ENCODE measurements at places on chromosomes 13 and 19.

- peak; percentile 94 for DNase-seq
Measured at GRCh38 chr13:39776439-39776838, 121.0 kb downstream of the COG6 start.

DNA sequence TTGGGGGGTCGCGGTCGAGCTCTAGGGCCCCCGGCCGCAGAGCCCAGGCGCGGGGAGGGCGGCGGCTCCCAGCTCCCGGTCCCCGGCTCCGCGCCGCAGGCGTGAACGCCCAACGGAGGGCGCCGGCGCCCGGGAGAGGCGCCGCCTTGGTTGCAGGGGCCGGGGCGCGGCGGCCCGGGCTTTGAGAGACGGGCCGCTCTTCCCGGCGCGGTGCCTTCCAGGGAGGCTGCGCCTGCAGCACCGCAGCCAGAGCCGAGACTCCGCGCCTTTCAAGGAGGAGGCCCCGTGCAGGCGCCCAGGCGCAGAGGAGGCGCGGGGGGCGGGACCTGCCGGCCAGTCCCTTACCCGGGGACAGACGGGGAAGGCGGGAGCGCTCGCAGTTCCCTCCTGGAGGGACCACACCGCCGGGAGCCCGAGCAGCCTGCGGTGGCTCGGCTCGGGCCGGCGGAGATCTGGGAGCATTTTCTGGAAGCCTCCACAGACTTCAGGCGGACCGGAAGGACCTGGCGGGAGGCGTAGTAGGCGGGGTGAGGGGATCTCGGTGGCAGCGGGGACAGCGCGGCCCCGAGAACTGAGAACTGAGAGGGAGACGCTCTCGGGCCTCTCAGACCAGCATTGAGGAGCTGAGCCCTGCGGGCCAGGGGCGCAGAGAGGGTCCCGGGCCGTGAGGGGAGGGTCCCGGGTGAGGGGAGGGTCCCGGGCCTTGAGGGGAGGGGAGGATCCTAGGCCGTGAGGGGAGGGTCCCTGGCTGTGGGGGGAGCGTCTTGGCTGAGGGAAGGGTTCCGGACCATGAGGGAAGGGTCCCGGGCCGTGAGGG, 25.5 kb upstream of the MCF2L start:
- no peak for DNase-seq

DNA sequence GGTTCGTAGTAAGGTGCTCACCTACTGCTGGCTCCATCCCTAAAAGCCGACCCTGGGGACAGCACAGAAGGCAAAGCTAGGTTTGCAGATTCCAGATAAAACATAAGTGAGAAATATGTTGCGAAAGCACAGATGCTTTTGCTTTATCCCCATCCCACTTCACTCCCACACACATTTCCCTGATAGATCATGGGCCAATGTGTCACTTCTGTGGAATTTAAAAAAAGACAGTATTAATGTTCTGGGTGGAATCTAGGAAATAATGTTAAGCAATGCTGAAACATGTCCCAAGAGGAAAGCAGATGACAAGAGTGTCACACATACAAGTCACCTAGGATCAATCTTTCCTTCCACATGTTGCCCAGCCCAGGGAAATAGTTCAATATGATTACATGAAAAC, 661.0 kb upstream of the MIR17HG start:
- peak; percentile 83 for DNase-seq

GRCh38 chr13:94119360-94119936, 360.0 kb downstream of the DCT start:
- DNase-seq = no peak

DNA sequence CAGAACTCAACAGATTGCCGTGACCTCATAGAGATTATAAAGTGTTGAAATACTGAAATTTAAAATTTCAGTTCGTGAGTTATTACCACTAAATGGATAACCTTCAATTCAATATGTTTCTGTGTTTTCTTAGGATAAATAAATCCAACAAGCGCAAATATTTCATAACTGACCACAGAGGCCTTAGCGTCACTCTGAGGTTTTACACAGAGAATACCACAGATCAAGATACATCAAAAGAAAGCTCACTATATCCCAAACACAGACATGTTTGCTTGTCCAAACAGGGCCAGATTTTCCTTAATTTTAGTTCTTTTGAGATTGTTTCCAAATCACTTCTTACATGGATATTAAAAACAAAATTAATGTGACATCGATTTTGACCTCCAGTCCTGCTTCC, 235.8 kb downstream of the EFNB2 start:
- DNase-seq = no peak

- no peak for DNase-seq
Measured at GRCh38 chr13:103178986-103179943, 113.0 kb upstream of the SLC10A2 start.
